ENCODE measurements at places on chromosomes 4 and X.

DNA sequence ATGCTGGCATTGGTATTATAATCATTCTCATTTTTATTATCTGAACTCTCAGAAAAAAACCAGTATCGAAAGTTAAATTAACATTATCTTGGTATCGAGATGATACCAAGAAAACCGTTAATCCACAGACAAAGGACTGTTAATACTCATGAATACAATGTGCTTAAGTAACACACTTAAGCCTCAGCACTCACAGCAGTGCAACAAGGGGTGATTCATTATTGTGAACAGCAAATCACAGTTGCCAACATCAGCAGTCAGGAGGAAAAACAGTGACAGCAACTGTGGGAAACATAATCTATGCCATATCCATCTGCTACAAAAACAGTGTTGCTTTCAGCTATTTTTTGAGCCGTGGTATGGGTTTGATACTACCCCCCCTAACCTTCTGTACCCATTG, 210.9 kb upstream of the ATOH1 start:
- no peak for DNase-seq

- DNase-seq: no peak
These were observed 34.5 kb upstream of the WAS start for GRCh38 chrX:48649102-48649501.

- no peak for DNase-seq
These were observed 4.8 kb downstream of the AREG start for GRCh38 chr4:74449571-74450297.

- DNase-seq: no peak
These were observed 80.9 kb downstream of the FNIP2 start for GRCh38 chr4:158849681-158850080.

- DNase-seq: no peak
These were observed 129.0 kb upstream of the TECRL start for GRCh38 chr4:64538219-64538618.

DNA sequence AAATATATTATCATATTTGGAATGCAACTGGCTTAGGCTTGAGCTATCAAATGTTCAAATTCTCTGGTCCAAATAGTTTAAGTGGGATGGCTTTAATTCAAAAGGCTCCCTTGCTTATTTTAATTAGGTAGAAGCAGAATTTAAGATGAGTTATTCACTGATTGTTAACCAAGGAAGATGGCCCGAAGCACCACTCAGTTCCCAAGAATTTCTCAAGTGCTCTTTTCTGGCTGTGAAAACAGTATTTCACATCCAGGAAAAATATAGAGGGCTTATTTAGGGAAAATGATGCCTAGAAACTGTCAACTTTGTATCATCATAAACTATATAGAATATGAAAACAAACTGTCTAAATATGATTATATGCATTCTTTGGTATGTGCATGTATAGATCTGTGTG, 246.5 kb upstream of the SFRP2 start:
- DNase-seq: no peak

DNA sequence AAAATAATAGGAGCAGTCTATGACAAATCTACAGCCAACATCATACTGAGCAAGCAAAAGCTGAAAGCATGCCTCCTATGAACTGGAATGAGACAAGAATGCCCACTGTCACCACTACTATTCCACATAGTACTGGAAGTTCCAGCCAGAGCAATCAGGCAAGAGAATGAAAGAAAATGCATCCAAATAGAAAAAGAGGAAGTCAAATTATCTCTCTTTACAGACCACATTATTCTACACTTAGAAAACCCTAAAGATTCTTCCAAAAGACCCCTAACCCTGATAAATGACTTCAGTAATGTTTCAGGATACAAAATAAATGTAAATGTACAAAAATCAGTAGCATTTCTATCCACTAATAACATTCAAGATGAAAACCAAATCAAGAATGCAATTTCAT, 249.0 kb downstream of the STK32B start:
- DNase-seq: no peak
